ENCODE measurements at places on chromosomes 5 and 9. TPM values are rescaled to one million over a fixed set of nuclear protein-coding genes. Genes with fewer than 3 reads are reported as not detected.

GRCh38 chr5:14185326-14186058 lies 42.4 kb downstream of the TRIO start:
- no peak for DNase-seq

GRCh38 chr5:123610665-123611405 lies 98.9 kb downstream of the CSNK1G3 start:
- peak; percentile 18 for DNase-seq

GRCh38 chr5:140111859-140112551 lies 1.9 kb upstream of the PURA start:
- DNase-seq: no peak

DNA sequence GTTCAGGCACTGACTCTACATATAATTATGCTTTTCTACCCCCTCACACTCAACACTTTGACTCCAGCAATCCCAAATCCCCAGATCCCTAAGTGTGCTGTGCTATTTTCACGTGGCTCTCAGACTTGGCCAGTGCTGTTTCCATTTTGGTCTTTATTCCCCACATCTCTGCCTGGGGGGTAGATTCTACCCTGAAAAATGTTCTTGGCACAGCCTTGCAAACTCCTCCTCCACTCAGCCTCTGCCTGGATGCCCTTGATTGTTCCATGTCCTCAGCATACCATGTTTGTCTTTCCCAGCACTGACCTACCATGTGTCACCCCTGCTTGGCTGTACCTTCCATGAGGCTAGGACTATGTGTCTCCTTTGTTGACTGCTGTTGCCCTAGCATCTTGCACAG lies 43.0 kb downstream of the FXN start:
- DNase-seq: no peak

CTNNAL1 gene
- 61.3 TPM for total RNA-seq

MYOT gene
- total RNA-seq: 17.2 TPM

FAM151B gene
- 17.7 TPM for total RNA-seq

ANP32B gene
- 11.3 TPM for total RNA-seq
